ENCODE measurements at places on chromosomes 1 and 21.

GRCh38 chr1:45854724-45855123 lies 51.3 kb downstream of the MAST2 start:
- DNase-seq, result no peak

DNA sequence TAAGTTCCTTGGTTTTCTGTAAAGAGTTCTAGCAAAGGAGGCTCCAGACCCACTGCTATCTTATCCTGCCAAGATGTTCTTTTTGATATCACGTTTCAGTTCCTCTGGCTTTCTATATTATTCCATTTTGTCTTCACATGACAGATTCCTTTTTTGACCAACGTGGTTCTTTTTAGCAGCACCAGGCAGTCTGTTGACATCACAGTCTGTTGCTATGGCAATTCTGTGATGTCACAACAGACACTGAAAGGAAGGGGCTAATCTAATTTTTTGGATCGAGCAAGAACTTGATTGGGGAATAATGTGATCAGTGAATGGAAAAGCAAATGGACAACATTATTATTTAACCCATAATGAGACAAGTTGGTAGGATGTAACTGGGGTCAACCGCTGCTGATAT lies 64.5 kb upstream of the GOLT1A start:
- DNase-seq, result no peak

DNA sequence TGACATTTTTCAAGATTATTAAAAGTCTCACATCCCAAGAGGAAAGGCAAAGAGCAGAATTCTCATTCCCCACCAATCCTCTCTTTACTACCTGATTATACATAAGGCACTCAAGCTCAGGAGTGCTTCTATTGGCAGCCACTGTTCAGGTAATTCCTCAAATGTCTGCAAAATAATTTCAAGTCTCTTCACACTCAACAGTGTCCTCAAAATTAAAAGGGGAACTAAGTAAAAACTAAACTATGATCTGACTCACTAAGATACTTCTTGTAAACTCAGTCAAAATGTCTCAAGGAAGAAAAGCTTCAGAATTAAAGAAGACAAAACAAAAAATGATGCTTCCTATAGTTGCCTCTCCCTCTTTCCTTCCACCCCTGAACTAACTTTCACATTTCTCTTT lies 135.6 kb downstream of the GPATCH2 start:
- no peak for DNase-seq

DNA sequence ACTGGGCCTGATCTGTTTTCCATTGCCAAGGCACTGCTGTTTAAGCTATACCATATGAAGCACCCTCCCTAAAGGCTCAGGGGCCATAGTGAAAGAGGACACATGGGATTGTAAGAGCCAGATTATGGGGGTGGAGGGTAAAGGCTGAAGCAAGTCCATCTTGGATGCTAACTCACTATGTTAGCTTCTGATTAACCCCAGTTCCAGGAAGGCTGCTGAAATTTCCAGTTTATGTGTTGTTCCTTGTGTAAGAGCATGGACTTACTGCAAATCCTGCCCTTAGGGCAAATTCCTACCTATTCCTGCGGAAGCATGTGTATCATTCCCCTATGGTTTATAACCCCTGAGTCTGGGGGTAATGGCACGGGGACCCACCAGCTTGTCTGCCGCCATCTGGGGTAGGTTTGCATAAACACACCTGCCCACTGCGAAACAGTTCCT lies 91.8 kb upstream of the SERBP1 start:
- DNase-seq, result no peak

DNA sequence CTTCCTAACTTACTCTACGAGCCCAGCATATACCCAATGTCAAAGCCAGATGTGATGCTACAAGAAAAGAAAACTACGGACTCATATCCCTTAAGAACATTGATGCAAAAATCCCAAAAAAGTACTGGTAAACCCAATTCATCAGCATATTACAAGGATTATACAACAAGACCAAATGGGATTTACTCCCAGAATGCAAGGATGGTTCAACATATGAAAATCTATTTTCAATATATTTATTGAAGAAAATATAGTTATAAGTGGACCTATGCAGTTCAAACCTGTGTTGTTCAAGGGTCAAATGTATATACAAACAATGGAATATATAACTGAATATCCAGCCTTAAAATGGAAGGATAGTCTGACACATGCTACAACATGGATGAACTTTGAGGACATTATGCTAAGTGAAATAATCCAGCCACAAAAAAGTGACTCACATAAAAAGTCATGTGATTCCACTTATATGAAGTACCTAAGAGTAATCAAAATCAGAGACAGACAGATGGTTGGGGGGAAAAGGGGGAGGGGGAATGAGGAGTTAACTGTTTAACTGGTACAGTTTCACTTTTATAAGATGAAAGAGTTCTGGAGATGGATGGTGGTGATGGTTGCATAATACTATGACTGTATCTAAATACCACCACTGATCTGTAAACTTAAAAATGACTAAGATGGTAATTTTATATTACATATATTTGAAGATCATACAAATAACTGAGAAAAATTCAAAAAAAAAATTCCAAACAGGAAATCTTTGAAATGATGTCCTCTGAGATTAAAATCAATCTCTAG lies 3.7 kb upstream of the KLF18 start:
- DNase-seq, result no peak

DNA sequence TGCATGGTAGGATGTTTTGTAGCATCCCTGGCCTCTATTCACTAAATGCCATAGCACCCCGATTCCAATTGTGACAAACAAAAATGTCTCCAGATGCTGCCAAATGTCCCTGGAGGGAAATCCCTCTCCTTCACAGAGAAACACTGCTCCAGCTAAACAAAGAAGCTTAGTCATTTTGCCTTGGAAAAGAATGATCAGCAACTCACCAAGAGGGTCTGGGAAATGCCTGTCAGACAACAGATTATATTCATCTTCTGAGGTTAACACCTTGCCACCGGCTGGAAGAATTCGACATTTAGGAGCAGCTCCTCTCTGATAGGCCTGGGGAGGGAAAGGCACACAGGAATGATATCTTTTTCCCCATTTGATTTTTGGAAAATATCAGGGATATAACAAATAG lies 84.4 kb downstream of the NIBAN1 start:
- DNase-seq, result no peak

DNA sequence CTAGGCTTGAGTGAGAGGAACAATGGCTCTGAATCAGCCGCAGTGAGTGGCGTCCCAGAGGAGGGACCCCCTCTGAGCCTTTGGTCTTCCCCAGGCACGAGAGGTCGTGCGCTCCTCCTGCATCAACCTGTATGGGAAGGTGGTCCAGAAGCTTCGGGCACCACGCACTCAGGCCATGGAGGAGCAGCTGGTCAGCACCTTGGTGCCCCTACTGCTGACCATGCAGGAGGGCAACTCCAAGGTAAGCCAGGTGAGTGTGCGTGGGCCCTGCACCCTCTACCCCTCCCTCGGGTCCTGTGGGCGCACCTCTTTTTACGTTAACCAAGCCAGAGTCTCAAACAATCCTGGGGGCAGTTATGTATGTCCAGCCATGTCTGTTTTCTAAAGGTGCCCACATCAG lies 13.7 kb upstream of the TTC4 start:
- no peak for DNase-seq

DNA sequence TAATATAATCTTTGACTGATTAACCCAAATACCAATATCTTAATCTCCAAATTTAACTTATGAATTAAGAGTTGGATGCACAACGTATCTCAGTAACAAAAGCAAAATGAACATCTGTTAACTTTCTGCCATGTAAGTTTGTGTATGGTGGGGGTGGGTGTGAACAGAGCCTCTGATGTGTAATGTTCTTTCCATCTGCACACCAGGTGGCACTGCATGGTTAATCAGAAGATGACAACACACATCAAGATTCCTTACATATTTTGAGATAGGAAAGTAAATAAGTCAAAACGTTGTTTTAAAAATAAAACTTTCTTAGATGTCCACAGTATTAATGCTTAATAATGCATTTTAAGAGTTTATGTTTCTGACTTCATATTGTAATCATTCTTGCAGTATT lies 251.9 kb downstream of the DPYD start:
- DNase-seq, result no peak

DNA sequence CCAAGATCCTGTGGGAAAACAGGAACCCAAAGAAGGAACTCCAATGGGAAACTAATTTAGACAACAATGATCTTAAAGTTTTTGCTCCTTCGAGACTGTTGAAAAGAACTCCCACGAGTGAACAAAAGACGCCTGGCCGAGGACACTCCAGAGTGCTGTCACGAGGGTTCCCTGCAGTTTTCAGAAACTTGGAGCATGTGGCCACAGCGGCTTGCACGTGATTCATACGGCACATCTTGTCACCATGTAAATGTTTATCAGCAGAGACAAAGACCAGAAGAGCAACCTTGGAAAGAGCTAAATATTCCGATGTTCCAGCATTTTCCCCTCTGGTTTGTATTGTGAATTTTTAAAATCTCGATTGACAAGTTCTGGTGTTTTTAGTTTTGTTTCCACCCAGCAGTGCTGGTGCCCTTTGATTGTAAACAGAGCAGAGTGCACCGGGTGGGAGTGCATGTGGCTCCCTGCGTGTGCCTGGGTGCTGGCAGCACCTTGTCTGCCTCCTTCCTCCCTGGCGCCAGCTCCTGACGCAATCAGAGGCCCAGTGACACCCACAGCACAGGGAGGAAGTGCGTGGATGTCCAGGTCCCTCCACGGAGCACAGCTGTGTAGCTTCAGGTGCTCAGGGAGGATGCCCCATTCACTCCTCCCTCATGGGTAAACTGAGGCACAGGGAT lies 23.0 kb downstream of the LRRC3 start:
- no peak for DNase-seq

GRCh38 chr1:203101813-203102634 lies 16.2 kb upstream of the MYOG start:
- no peak for DNase-seq

DNA sequence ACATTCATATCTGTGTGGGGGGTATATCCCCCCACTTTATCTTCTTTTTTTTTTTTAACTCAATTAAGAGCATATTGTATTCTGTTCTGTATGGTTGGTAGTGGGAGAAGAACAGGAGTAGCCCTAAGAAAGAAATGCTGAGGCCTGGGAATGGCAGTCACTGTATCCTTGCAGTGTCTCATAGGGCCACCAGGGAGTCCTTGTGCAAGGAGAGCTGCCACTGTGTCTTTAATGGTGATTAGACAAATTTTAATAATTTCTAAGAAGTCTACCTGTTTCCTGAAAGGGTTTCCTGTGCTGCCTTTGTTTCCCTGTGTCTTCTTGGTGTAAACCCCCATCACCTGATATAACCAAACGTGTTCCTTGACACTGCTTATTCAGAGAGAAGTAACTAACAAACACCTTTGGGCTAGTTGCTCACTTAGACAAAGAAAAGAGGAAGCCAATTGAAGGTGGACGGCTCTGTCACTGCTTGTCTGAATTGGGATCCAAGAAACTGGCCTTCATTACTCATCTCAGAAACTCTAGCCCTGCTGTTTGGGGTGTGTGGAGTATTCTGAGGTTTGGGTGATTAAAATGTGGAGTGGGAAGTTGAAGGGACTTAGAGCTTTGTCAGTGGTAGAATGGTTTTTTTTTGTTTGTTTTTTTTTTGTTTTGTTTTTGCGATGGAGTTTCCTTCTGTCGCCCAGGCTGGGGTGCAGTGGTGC lies 15.2 kb downstream of the GIPC2 start:
- no peak for DNase-seq

DNA sequence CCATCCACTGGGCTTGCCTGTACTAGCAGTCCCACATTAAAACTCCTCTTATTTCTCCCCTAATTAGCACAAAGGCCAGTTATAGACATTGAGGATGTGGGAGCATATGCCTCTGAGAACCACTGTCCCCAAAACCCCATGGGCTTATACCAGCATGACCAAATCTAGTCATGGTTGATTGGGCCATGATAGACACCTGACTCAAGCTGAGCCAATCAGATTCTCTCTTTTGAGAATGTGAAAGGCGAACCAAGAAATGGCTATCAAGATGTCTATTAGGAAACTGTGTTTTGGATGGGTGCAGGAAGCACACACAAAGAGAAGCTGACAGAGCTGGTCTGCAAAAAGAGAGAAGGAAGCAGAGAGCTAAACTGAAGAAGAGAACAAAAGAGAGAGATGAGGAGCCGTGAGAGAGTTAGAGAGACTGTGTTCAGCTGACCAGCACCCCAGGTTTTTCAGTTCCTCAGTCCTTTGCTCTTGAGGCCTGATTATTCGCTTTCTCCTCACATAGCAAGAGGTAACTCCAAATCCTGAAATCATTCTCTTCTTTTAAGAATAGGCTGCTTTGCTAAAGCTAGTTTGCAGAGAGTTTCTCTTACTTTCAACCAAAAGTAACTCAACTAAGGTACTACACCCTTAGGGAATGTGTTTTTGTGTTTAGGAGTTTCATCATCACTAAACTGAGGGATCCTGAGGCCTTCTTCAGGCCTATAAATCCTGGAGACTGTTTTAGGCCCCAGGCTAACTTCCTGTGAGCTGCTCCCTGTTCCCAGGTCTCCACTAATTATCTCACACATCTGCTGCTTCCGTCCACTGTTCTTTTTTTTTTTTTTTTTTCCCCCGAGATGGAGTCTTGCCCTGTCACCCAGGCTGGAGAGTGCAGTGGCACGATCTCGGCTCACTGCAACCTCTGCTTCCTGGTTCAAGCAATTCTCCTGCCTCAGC lies 7.9 kb upstream of the TIPRL start:
- DNase-seq, result no peak

DNA sequence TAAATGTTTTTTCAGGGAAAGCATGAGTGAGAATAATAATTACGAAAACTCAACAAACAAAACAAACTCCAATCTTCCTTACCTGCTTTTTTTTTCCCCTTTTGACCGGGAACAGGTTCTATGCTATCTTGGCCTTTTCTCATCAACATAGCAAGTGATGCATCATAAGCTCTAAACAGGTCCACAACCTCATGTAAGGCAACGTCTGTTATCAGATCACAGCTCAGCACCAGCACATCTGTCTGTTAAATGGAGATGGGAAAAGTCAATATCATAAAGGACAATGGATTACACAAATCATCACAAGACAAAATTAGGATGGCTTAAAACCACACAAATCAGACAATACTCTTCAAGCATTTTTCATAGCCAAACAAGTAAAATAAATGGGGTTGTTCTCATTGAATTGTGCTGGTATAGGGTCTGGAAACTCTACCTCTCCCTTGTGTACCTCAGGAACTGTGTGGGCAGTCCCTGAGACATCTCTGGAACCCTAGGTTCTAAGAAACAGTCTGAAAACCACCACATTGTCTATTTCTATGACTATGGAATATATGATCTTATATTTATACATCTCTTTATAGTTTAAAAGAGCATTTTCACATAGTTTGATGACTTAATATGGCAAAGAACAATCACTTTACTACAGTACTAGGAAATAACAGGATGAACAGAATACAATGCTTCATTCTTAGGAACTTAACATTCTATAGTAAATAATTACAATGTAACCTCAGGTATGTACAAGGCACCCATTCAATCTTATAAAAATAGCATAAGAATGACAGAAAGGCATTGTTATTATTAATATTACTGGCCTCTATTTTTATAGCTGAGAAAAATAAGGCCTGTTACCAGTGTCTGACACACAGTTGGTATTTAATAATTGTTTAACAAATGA lies 44.7 kb downstream of the EIF2B3 start:
- DNase-seq, result no peak

DNA sequence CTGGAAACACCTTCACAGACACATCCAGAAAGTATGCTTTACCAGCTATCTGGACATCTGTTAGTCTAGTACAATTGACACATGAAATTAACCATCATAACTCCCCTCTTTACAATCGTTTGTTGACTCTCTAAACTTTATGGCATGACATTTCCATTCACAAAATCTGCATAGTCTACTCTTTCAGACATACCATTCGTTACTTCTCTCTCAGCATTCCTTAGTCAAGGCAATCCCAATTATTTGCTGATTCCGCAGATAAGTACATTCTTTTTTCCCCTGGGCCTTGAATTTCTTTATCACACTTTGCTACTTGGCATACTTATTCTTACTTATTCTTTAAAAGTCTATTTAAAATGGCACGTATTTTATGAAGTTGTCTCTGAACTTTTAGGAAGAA lies 15.1 kb upstream of the CRB1 start:
- no peak for DNase-seq
